ENCODE measurements at places on chromosomes 3 and 15. TPM values are rescaled to one million over a fixed set of nuclear protein-coding genes. Genes with fewer than 3 reads are reported as not detected.

Gene PCSK6
- 5.4 TPM for polyA plus RNA-seq

Gene C3orf70
- polyA plus RNA-seq = 0.49 TPM

Gene MUC13
- 0.14 TPM for polyA plus RNA-seq

Gene DNAH12
- polyA plus RNA-seq = 0.24 TPM

Gene MEIS2
- 8.8 TPM for polyA plus RNA-seq
